Smooth muscle cell of trachea (primary cell): ENCODE measurements at places on chromosomes 5 and 9. TPM values are rescaled to one million over a fixed set of nuclear protein-coding genes. Genes with fewer than 3 reads are reported as not detected.

The LYRM7 gene
- 6.8 and 7.6 TPM in 2 replicates for total RNA-seq

The CLTB gene
- 82.2 and 93.6 TPM in 2 replicates for total RNA-seq

The DRD1 gene
- under 0.01 TPM in 1 of 2 replicates, not detected in the other for total RNA-seq

The GCNT4 gene
- 1.6 and 2.3 TPM in 2 replicates for total RNA-seq

The SHOC1 gene
- under 0.01 and 0.17 TPM in 2 replicates for total RNA-seq

The BHMT gene
- 0.15 TPM in 1 of 2 replicates, not detected in the other for total RNA-seq

The BTNL9 gene
- not detected in 2 replicates for total RNA-seq

The ANKDD1B gene
- total RNA-seq: 0.29 and 1.3 TPM in 2 replicates

The PCDHGA1 gene
- 1.3 and 2.3 TPM in 2 replicates for total RNA-seq

The STPG3 gene
- total RNA-seq: 0.66 TPM in 1 of 2 replicates, not detected in the other

The FRMPD1 gene
- not detected in 2 replicates for total RNA-seq
